ENCODE measurements at places on chromosomes 1 and 21. TPM values are rescaled to one million over a fixed set of nuclear protein-coding genes. Genes with fewer than 3 reads are reported as not detected.

Gene UBXN11
- total RNA-seq, result 3.5 TPM

Gene NRAS
- total RNA-seq, result 5.9 TPM

Gene C1orf87
- total RNA-seq, result not detected

Gene TFF3
- 1.1 TPM for total RNA-seq

Gene LENEP
- total RNA-seq, result not detected

Gene CELA3B
- 1.7 TPM for total RNA-seq

Gene C1QB
- total RNA-seq, result 47.6 TPM

Gene GUCA2A
- total RNA-seq, result not detected

Gene NUAK2
- total RNA-seq, result 1.1 TPM

Gene ESRRG
- total RNA-seq, result 34.4 TPM

Gene FCRL5
- 0.46 TPM for total RNA-seq

Gene COL11A1
- total RNA-seq, result 0.62 TPM

Gene CD52
- 2.1 TPM for total RNA-seq

Gene IL19
- total RNA-seq, result not detected

Gene TAS1R1
- not detected for total RNA-seq

Gene ATF6
- 17.1 TPM for total RNA-seq

Gene TIPRL
- total RNA-seq, result 28.5 TPM

Gene HUNK
- 0.54 TPM for total RNA-seq

Gene OR6N1
- not detected for total RNA-seq

Gene RNF186
- total RNA-seq, result not detected

Gene C1orf210
- total RNA-seq, result not detected

Gene PPFIA4
- 29.1 TPM for total RNA-seq

Gene CTH
- 2.9 TPM for total RNA-seq

Gene KTI12
- total RNA-seq, result 2.3 TPM

Gene VANGL2
- total RNA-seq, result 0.74 TPM

Gene FCRL6
- not detected for total RNA-seq

Gene CENPF
- 0.28 TPM for total RNA-seq

Gene IL22RA1
- total RNA-seq, result 0.08 TPM

Gene KDF1
- not detected for total RNA-seq

Gene AP4B1
- 8.6 TPM for total RNA-seq

Gene TSPAN1
- 2.7 TPM for total RNA-seq
